Activated CD4-positive, alpha-beta T cell treated with anti-CD3 and anti-CD28 coated beads, Interleukin-2, Interleukin-4, amounts not matched to agents 100 ng/mL and 50 ng/mL, durations not matched to agents 16 hours and 8 hours (primary cell): ENCODE measurements at places on chromosomes 5 and 9.

- no peak for DNase-seq
Observed at GRCh38 chr9:33111631-33112030, 35.2 kb upstream of the SMU1 start.

DNA sequence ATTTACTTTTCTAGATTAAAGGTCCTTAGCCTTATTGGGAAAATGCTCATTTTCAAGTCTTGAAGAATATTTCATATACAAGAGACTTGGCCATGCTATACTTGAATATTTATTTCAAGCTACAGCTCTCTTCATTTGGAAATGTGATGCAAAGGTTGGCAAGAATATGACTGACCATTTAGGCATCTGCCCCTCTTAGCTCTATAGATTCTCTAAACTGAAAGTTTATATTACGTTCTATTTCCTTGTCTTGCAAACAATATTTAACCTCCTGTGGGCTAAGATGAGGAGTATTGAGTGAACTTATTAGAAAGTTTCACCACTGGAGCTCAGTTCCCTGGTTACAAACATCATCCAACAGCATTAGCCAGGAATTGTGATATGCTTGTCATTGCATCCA is 593.1 kb downstream of the MAT2B start:
- no peak for DNase-seq

DNA sequence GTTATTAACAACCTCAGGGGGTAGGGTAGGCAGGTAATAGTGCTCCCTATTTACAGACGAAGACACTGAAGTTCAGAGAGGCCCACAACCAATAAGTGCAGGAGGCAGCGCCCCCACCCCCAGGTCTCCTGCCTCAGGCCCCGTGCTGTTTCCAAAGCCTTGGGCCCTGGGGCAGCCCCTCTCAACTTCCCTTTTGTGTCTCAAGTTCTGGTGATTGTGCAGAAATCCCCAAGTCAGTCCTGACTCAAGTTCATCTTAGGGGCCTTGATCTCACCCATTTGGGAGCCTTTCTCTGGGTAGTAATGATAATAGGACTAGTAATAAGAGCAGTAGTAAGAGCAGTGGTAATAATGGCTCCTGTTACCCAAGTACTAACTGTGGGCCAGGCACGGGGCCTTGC is 35.5 kb upstream of the ASS1 start:
- no peak for DNase-seq

GRCh38 chr9:107283623-107284616 is 841 bp downstream of the RAD23B start:
- DNase-seq, result peak; percentile 69

- peak; percentile 13 for DNase-seq
Observed at GRCh38 chr5:116315531-116315930, 230.7 kb downstream of the COMMD10 start.

GRCh38 chr5:178417391-178417811 is 172.8 kb downstream of the COL23A1 start:
- no peak for DNase-seq

- peak; percentile 78 for DNase-seq
Observed at GRCh38 chr9:134390537-134390936, 64.3 kb downstream of the RXRA start.

- DNase-seq, result no peak
Observed at GRCh38 chr9:23934291-23934906, 108.4 kb upstream of the ELAVL2 start.

- DNase-seq, result no peak
Observed at GRCh38 chr9:71671289-71671688, 97.0 kb downstream of the CEMIP2 start.

- no peak for DNase-seq
Observed at GRCh38 chr5:120841830-120842229, 377.7 kb downstream of the PRR16 start.
